Cardiac atrium fibroblast (primary cell): ENCODE measurements at places on chromosomes 2 and 18. TPM values are rescaled to one million over a fixed set of nuclear protein-coding genes. Genes with fewer than 3 reads are reported as not detected.

The EMILIN2 gene
- 32.0 and 36.0 TPM in 2 replicates for total RNA-seq

The POU3F3 gene
- not detected in 2 replicates for total RNA-seq

The ANKRD44 gene
- 5.2 and 7.6 TPM in 2 replicates for total RNA-seq

The ACTR1B gene
- total RNA-seq: 45.0 and 51.2 TPM in 2 replicates

The TDRD15 gene
- total RNA-seq: not detected in 2 replicates

The KCNS3 gene
- total RNA-seq: 0.18 and 7.6 TPM in 2 replicates

The SOX11 gene
- total RNA-seq: not detected in 2 replicates

The PLCL1 gene
- total RNA-seq: 9.2 and 21.2 TPM in 2 replicates

The TMEM18 gene
- total RNA-seq: 26.0 and 27.2 TPM in 2 replicates

The GALNT5 gene
- total RNA-seq: 4.2 and 5.5 TPM in 2 replicates

The ZNF521 gene
- 1.8 and 2.9 TPM in 2 replicates for total RNA-seq

The ALKAL2 gene
- 1.9 TPM in 1 of 2 replicates, not detected in the other for total RNA-seq

The RFTN2 gene
- total RNA-seq: 0.72 and 5.0 TPM in 2 replicates

The NFU1 gene
- 30.3 TPM in 2 replicates for total RNA-seq

The BCL2L11 gene
- total RNA-seq: 0.97 and 3.4 TPM in 2 replicates

The NT5C1B gene
- not detected in 2 replicates for total RNA-seq

The IHH gene
- total RNA-seq: under 0.01 TPM in 1 of 2 replicates, not detected in the other

The MBD2 gene
- total RNA-seq: 22.0 and 29.6 TPM in 2 replicates

The C2orf78 gene
- total RNA-seq: not detected in 2 replicates

The CHPF gene
- 192 and 214 TPM in 2 replicates for total RNA-seq

The CCNYL1 gene
- total RNA-seq: 22.6 and 48.4 TPM in 2 replicates

The COBLL1 gene
- total RNA-seq: 0.36 and 3.7 TPM in 2 replicates

The DSG2 gene
- total RNA-seq: 1.6 and 2.2 TPM in 2 replicates

The RBM44 gene
- 0.18 TPM in 1 of 2 replicates, not detected in the other for total RNA-seq

The IL37 gene
- not detected in 2 replicates for total RNA-seq

The AMER3 gene
- not detected in 2 replicates for total RNA-seq

The ZNF385B gene
- not detected in 2 replicates for total RNA-seq

The IL1RN gene
- not detected in 2 replicates for total RNA-seq

The IL36RN gene
- not detected in 2 replicates for total RNA-seq

The CRYGD gene
- not detected in 2 replicates for total RNA-seq

The SFTPB gene
- not detected in 2 replicates for total RNA-seq

The BCL11A gene
- not detected in 2 replicates for total RNA-seq

The SOCS6 gene
- 13.2 and 18.1 TPM in 2 replicates for total RNA-seq

The TMEM247 gene
- not detected in 2 replicates for total RNA-seq

The ELOA2 gene
- not detected in 2 replicates for total RNA-seq

The SKA1 gene
- total RNA-seq: 2.7 and 5.5 TPM in 2 replicates

The TMEM178A gene
- 5.7 TPM in 1 of 2 replicates, not detected in the other for total RNA-seq

The EPB41L3 gene
- 36.1 and 42.1 TPM in 2 replicates for total RNA-seq

The LONRF2 gene
- under 0.01 TPM in 1 of 2 replicates, not detected in the other for total RNA-seq

The MRPL53 gene
- total RNA-seq: 28.7 and 37.1 TPM in 2 replicates

The NT5DC4 gene
- not detected in 2 replicates for total RNA-seq

The KCNG2 gene
- 2.3 and 9.7 TPM in 2 replicates for total RNA-seq

The TUBB8B gene
- not detected in 2 replicates for total RNA-seq

The PAX8 gene
- under 0.01 TPM in 1 of 2 replicates, not detected in the other for total RNA-seq

The ALLC gene
- not detected in 2 replicates for total RNA-seq

The CNTNAP5 gene
- total RNA-seq: not detected in 2 replicates

The TRIM43B gene
- not detected in 2 replicates for total RNA-seq

The CDH20 gene
- total RNA-seq: 1.8 and 5.8 TPM in 2 replicates

The REEP1 gene
- not detected in 2 replicates for total RNA-seq

The TLX2 gene
- not detected in 2 replicates for total RNA-seq

The HOXD3 gene
- not detected in 2 replicates for total RNA-seq

The CRYGC gene
- not detected in 2 replicates for total RNA-seq

The ABCG8 gene
- total RNA-seq: not detected in 2 replicates
